ENCODE measurements at places on chromosomes 12 and 14. TPM values are rescaled to one million over a fixed set of nuclear protein-coding genes. Genes with fewer than 3 reads are reported as not detected.

DNA sequence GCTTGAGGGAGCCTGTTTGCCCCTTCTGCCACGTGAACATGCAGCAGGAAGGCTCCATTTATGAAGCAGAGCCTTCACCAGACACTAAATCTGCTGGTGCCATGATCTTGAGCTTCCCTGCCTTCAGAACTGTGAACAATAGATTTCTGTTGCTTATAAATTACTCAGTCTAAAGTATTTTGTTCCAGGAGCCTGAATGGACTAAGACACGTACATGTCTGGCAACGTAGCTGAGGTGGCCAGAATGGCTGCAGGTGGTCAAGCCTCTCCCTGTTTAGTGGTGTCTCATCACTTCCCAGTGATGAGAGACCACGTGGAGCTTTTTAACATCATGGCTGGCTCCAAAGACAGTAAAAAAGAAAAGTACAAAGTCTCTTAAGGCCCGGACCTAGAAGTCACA is 32.2 kb upstream of the SLC38A2 start:
- H3K27ac ChIP-seq: no peak overlapping the region
- H3K4me3 ChIP-seq: no peak overlapping the region
- no peaks in the 10 kb centered on the region for H3K36me3 ChIP-seq
- peaks cover 24% of the 10 kb centered on the region for H3K4me1 ChIP-seq
- DNase-seq: no peak

- H3K4me1 ChIP-seq: no peaks in the 10 kb centered on the region
- no peaks in the 10 kb centered on the region for H3K27me3 ChIP-seq
- no peak overlapping the region for H3K27ac ChIP-seq
Measured at GRCh38 chr12:55675666-55676065, 32.0 kb downstream of the ITGA7 start.

DNA sequence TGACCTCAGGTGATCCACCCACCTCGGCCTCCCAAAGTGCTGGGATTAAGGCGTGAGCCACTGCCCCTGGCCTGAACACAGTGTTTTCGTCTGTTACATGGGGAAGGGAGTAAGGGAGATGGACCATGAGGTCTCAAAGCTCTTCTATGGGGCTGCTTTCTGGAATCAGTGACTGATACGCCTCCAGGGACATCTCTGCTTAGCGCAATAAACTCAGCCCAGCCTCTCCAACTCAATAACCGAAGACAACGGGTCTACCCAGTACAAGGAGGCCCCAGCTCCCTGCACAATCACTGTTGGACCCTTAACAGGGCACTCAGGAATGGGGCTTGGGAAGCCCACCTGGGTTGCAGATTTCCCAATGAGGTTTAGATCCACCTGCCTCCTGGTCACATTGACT is 42.6 kb upstream of the CHGA start:
- no peaks in the 10 kb centered on the region for H3K36me3 ChIP-seq
- no peak overlapping the region for H3K27ac ChIP-seq
- DNase-seq: no peak
- peaks cover 40% of the 10 kb centered on the region for H3K27me3 ChIP-seq
- H3K4me1 ChIP-seq: no peaks in the 10 kb centered on the region

DNA sequence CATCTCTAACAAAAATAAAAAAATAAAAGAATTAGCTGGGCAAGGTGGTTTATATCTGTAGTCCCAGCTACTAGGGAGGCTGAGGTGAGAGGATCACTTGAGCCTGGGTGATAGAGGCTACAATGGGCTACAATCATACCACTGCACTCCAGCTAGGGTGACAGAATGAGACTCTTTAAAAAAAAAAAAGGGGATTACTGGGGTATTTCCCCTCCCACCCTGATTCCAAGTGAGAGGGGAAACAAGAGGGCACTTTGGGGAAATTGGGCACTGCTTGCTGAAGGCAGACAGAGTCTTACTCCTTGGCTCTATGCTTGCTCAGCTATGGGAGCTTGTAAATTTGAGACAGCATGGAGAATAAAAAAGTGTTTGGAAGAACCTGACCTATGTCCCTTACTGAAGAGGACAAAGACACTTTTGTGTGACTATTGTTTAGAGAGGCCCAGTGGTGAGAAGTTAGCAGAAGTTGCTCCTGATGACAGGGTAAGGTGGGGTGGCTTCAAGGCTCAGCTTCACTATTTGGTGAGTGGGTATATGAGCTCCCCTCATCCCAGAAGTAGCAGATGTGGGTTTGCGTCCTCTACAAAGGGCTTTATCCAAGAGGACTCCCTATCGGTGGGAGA is 44.0 kb downstream of the KLRG1 start:
- no peak overlapping the region for H3K4me3 ChIP-seq
- no peaks in the 10 kb centered on the region for H3K27me3 ChIP-seq
- peaks cover 67% of the 10 kb centered on the region for H3K4me1 ChIP-seq
- H3K27ac ChIP-seq: no peak overlapping the region
- no peak for DNase-seq

GRCh38 chr12:38585086-38585485 is 268.5 kb downstream of the ALG10B start:
- H3K27ac ChIP-seq: no peak overlapping the region
- no peak for DNase-seq
- H3K4me1 ChIP-seq: no peaks in the 10 kb centered on the region
- no peak overlapping the region for H3K4me3 ChIP-seq
- H3K27me3 ChIP-seq: no peaks in the 10 kb centered on the region

Gene AQP6
- not detected for total RNA-seq

Gene CIT
- 2.7 TPM for total RNA-seq

Gene FKBP11
- total RNA-seq: 74.4 TPM

Gene KRT86
- not detected for total RNA-seq

Measured in T-cell (primary cell).